ENCODE measurements at places on chromosomes 16 and 17.

DNA sequence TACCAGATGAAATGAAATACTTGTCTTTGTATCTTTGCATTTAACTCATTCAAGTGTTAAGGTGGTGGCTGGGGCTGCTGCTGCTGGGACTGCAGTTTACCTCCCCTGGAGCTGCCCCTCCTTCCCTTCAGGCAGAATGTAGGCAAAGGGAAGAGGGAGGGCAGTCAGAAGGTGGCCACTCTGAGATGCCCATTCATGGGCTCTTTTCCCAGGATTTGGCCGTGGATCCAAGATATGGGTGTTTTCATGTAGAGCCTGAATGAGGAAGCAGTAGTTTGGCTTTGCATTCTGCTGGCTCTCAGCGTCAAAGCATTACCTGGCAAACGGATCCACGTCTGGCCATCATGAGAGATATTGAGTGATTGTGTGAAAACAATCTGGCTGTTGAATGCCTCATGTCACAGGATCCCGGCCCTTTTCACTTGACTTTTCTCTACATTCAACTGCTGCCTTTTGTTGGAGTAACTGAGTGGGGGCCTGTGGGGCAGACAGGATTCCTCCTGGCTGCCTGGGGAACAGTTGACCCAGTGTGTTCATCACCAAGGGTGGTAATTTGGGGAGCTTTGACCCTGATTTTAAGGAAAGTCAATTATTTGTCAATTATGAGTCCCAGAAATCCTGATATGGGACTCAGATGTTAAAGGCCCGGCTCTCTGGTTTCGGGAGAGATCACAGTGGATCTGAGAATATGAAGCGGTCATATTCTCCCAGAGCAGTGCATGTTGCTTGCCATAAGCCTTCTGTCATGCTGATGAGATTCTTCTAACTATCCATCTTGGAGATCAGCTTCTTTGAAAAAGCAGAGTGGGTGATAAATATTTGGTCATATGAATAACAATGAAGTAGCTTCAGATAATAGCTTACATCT lies 236.8 kb downstream of the IRX3 start:
- no peak for DNase-seq

DNA sequence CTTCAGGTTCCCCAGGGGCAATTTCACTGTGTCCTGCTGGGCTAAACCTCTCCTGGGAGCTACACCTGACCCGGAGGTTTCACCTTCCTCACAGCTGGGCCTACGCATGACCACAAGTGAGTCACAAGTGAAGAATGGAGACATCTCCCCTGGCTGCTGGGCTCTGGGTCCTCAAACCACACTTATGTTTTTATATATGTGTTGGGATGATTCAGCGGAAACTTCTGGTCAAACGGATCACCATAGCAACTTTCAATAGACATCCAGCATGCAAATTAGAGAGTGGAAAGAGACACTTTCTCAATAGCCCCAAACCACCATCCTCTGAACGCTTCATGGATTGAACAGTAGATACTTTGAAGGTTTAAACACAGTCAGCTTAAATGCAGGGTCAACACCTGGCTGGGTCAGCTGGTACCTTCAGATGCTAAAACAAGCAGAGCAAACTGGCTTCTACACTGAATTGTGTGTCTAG lies 28.0 kb upstream of the MAF start:
- peak; percentile 80 for DNase-seq

DNA sequence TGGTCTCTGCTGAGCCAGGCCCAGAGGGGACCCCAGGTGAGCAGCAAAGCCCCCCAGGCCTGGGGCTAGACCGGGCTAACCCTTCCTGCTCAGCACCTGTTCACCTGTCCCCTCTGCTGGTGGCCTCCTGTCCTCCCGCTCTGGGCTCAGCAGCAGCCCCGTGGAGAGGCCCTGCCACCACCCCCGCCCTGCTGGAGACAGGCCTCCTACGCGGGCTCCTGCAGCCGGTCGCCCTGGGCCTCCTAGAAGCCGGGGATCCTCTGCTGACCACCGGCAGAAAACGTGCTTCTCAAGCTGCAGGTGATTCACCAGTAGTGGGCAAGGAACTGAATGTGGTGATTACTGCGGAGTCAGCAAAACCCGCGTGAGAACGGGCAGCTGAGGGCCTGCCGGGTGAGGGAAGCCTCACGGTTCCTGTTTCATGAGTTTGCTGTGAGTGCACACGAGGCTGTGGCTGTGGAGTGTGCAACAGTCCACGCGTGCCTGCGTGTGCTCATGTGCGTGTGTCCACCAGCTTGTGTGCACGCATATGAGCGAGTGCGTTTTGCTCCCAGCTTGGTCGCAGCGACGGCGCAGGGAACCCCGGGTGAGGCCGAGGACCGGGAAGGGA lies 792 bp downstream of the SECTM1 start:
- no peak for DNase-seq

DNA sequence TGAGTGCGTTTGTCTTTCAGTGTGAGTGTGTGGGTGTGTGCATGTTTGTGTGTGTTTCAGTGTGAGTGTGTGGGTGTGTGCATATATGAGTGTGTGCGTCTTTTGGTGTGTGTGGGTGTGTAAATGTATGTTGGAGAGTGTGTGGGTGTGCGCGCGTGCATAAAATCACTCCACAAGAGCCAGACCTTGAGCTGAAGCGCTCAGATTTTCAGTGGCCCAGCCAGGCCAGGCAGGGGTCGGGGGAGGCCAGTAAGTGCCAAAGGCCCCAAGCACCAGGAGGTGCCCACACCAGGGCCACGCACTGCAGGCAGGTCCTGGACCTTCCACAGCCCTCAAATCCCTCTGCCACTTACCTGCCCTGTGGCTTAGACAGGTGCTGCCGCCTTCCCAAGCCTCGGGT lies 184.0 kb downstream of the SOX9 start:
- no peak for DNase-seq

DNA sequence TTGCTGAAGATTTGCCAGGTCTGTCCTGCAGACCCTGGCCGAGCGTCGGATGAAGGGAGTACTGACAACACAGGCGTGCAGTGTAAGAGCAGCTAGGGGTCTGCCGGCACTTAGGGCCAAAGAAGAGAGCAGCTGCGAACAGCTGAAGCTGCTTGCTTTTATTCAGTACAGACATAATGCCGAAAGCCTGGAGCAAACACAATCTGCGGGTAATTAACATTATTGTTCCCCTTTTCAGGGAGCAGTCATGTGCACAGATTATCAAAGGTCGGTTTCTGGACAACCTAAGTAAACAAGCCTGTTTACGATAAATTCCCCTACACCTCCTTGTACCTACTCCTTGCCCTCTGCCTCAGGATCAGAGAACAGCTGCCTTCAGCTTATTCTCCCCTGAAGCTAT lies 12.0 kb upstream of the KRT23 start:
- no peak for DNase-seq

DNA sequence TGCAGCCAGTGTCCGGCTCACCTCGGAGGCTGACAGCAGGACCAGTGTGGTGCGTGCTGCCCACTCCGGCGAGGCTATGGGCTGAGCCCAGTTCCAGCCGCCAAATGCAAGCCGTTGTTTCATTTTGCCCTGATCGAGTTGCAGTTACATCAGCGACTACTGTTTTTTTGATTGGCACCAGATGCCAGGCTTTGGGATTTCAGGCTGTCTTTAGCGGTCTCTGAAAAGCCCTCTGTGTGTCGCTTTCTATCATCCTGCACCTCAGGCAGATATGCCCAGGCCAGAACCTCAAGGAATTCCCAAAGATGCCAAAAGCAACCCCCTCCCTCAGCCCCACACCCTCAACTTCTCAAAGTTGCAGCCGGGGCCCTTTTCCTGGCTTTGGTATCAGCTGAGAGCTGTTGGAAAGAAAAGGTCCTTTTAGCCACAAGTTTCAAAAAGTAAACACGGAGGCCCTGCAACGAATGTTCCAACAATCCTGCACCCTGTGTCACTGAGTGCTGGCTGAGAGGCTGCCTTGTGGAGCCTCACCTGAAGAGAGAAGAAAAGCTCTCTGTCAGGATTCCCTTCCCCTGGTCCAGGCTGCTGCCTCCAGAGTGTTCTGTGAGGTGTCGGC lies 58.9 kb downstream of the WWP2 start:
- no peak for DNase-seq

- no peak for DNase-seq
These were observed 9.7 kb upstream of the HOXB2 start for GRCh38 chr17:48554412-48555257.

DNA sequence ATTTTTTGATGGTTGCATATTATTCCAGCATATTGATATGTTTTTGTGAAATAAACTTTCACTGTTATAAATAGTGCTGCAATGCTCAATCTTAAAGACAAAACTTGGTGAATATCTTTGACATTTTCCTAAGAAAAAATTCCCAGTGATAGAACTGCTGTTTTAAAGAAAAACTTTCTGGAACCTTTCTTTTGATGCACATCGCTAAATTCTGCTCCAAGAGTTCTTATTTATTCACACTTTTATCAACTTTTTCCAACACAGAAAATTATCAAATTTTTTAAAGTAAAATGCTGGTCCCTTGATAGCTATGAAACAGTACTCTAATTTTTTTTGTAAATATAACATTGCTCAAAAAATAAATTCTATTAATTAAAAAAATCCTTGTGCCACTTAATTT lies 196.6 kb downstream of the HS3ST3A1 start:
- no peak for DNase-seq

GRCh38 chr17:37300683-37301082 lies 75.1 kb upstream of the C17orf78 start:
- no peak for DNase-seq

GRCh38 chr17:56773124-56773523 lies 60.6 kb downstream of the C17orf67 start:
- DNase-seq: no peak

- peak; percentile 23 for DNase-seq
These were observed 60.2 kb upstream of the PHOSPHO1 start for GRCh38 chr17:49290690-49291359.

- no peak for DNase-seq
These were observed 29.2 kb downstream of the HS3ST2 start for GRCh38 chr16:22843122-22843521.

GRCh38 chr17:18258356-18259038 lies at the start of gene FLII:
Gene FLII, minus strand, starts transcription at chr17:18258738. Its CDS starts 48 bp downstream, at chr17:18258690.
- peak; percentile 53 for DNase-seq

DNA sequence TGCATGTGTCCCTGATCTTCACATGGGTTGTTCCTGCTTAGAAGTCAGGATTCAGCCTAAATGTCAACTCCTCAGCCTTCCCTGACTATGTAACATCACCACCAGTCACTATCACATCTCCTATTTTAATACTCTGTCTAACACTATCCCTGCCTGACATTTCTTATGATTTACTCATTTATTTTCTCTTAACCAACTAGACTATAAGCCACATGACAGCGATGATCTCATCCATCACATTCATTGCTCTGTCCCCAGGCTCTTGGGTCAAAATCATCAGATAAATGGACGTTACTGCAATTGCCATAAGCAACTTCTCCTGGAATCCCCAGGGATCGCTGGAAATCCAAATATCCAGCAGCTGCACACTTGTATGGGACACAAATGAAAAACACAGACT lies 15.7 kb downstream of the CDRT4 start:
- DNase-seq: no peak

- peak; percentile 38 for DNase-seq
These were observed 10.8 kb upstream of the ASB16 start for GRCh38 chr17:44159519-44160210.

DNA sequence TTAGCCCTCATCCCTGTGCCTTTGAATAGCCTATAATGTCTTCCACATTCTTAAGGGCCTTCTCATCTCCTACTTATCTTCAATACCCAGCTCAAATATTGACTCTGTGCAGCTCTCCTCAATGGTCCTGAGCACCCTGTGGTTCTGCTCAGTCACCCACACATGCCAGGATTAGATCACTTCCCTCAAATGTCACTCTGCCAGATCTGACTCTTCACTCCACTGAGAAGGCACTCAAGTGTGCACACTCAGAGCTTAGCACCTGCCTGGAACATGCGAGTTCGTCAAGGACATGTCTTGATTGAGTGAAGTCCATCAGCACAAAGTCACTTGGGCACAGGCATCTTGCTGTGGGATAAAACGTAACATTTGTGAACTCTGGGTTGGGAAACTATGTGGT lies 404.8 kb downstream of the CDH13 start:
- no peak for DNase-seq

- peak; percentile 8 for DNase-seq
These were observed 24.1 kb upstream of the CDH5 start for GRCh38 chr16:66342294-66342900.

GRCh38 chr16:79882340-79883005 lies 281.9 kb upstream of the MAF start:
- DNase-seq: no peak

DNA sequence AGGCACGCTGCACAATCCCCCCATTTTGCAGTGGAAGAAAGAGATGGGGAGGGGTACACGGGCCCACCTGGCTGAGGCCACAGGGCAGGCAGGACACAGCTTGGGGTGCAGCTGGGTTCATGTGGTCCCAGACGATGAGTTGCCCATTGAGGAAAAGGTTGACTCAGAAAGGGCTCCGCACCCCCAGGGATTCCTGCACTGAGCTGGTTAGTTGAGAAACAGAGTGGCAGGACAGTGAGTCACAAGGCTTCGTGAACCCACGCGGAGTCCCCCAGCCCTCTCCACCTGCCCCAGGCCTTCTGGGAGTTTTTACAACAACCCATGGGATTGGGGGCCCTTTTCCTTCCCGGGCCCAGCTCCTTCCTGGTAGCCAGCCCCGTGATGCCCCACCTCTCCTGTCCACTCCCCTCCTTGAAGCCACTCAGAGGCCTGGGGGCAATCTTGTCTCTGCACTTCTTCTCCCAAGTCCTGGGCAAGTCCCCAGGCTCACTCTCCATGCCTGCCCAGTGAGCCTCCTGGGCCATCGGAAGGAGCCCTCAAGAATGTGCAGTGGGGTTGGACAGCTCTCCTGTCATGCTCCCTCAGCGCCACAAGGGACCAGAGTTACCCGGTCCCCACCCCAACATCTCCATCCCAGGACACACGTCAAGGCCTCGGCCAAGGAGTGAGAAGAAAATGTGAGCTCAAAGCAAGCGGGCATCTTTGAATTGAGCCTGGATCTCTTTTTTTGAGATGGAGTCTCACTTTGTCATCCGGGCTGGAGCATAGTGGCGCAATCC lies 251.2 kb downstream of the PARN start:
- no peak for DNase-seq

GRCh38 chr16:48608452-48608851 lies 1.5 kb downstream of the N4BP1 start:
- peak; percentile 32 for DNase-seq

- no peak for DNase-seq
These were observed 449.0 kb upstream of the CDH5 start for GRCh38 chr16:65917466-65917865.

DNA sequence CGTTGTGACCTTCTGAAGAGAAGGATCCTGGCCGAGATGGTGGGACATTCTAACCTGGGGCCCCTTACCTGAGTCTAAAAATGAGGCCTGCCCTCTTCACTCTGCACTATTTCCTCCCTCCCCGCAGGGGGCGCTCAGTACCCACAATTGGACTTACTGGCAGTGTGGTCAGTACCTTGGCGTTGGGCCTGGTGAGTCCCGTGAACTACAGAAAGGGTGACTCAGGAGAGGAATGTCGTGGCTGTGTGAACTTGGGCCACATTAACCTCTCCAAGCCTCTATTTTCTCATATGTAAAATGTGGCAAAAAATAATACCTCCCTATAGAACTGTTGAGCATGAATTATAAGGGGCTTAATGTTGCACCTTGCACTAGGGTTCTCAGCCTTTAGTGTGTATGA lies 3.9 kb downstream of the RSAD1 start:
- peak; percentile 80 for DNase-seq

GRCh38 chr17:38608648-38609047 lies 2.9 kb upstream of the SRCIN1 start:
- DNase-seq: no peak

- no peak for DNase-seq
These were observed 91.5 kb downstream of the SNX11 start for GRCh38 chr17:48198950-48199541.

- no peak for DNase-seq
These were observed 18.4 kb upstream of the FBF1 start for GRCh38 chr17:75959051-75959838.

Measured in stimulated activated CD4-positive, alpha-beta T cell treated with anti-CD3 and anti-CD28 coated beads, Interleukin-4, amount 100 ng/mL, for 24 hours (primary cell).